ENCODE measurements at places on chromosomes 7 and 10.
A peak's percentile ranks its signal among the peaks of the same experiment; 100 is the strongest.

DNA sequence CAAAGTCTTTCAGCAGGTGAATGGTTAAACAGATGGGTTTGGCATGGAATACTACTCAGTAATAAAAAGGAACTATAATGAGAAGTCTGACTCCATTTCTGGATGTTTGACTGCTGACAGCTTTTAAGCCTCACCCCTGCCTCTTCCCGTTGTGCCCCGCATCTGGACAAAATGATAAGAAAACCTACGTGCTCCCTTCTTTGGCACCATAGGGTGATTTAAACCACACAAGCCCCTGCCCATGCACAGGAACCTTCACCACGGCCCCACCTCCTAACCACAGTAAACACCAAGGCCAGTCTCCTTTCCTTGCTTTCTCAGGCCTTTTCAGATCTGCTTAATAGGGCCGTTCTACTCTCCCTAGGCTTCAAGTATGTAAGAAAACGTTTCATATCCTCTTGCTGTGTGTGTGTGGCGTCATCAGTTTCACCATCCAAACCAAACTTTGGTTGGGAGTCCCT is 47.1 kb upstream of the UBN2 start:
- no peak for DNase-seq

DNA sequence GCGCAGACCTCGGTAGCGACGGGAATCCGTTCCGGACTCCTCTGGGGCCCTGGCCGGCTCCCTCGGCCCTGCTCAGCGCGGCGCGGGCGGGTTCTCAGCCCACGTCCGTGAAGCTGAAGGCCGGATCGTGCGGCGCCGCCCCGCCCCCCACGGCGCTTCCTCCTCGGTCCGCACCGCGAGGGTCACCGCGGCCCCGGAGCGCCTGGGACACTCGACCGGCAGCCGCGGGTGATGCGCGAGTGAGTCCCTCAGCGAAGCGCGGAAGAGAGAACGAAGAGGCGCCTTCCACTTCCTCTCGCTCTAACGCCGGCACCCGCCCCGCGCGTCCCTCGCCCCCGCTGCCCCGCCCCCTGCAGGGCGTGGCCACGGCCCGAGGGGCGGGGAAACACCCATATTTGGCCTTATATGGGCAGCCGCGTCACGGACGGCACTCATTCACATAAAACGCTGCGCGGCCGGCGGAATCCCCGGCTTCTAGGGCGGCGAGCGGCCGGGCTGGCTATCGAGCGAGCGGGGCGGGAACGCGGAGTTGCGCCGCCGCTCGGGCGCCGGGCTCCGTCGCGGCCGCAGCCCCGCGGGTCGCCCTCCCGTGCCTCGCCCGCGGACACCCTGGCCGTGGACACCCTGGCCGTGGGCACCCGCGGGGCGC is at the start of gene DUSP5:
DUSP5 (plus strand) TSS at position 470 of the 649 bp plus-strand sequence. CDS start 215 bp downstream, outside the sequence.
- peak; percentile 87 for DNase-seq

DNA sequence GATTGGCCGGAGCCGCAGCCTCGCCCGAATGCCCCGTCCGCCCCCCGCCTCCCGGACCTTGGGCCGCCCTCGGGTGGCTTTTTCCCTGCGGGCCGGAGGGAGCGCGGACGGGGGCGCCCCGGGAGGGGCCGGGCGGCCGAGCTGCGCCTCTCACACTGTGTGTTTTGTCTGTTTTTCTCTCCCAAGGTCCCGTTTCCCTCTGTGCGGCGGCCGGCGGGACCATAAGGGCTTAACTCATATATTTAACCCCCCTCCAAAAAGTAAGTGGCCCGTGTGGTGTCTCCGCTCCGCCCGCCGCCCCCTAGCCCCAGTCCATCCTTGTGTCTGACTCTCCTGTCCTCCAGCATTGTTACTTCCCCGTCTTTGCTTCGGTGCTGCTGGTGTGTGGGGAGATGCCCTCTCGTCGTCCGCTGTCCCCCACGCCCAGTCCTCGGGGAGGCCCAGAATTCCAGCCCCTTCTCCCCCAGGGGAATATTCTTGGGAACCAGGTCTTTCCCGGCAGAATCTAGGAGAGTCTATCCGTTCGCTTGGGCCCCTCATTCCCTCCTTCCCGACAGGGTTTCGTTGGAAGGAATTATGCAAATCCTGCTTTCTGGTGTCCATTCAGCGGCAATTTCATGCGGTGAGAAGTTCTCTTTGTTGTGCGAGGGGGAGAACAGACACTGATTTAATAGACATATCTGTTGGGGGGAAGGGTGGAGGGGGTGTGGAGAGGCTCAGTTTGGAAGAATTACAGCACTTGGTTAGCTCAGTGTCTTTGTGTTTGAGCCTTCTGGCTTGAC is 1.3 kb downstream of the LCOR start:
- DNase-seq, result peak; percentile 38

GRCh38 chr10:132549371-132549770 is 11.8 kb downstream of the INPP5A start:
- DNase-seq, result no peak

GRCh38 chr7:38563741-38564140 is 67.4 kb downstream of the AMPH start:
- no peak for DNase-seq

DNA sequence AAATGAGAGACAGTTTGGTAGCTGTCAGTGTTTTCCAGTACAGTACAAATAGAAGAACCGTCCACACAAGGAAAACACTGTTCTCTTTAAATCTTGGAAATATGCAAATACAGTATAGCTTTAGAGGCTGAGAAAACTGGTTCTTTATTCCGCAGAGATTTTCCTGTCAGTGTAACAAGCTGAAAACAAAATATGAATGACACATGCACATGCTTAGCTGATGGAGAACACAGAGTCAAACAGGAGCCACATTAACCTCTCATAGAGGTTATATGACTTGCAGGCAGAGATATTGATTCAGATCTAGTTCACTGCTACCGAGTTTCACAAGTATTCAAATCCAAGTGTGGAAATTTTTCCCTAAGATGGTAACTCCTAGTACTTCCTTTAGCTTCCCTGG is 135.2 kb upstream of the C1QL3 start:
- DNase-seq, result no peak

GRCh38 chr10:86436963-86437362 is 70.4 kb upstream of the GRID1 start:
- no peak for DNase-seq

- no peak for DNase-seq
These were observed 396.5 kb upstream of the MKI67 start for GRCh38 chr10:128522551-128523308.

- no peak for DNase-seq
These were observed 71.1 kb downstream of the CFAP58 start for GRCh38 chr10:104424719-104425118.

DNA sequence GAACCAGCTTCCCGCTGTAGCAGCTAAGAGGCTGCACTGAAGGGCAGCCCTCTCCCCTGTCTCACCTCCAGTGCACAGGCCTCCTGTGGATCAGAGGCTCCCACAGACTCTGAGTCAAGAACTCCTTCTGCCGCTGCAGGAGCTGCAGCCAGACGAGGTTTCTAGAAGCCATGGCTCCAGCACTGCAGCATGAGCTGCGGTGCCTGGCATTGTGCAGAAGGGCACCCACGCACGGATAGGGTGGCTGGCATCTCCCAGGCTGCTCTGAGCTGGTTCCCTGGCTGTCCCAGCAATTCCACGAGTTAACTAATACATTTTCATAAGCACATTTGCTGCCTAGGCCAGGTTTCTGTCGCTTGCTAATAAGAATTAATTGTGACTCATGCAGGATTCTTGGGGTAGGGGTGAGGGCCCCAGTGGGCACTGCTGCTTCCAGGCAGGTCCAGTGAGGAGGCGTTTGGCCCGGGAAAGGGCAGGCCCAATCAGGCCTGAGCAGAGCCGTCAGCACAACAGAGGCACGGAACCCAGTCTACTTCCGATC is 594.2 kb downstream of the DNAJB6 start:
- DNase-seq, result no peak

DNA sequence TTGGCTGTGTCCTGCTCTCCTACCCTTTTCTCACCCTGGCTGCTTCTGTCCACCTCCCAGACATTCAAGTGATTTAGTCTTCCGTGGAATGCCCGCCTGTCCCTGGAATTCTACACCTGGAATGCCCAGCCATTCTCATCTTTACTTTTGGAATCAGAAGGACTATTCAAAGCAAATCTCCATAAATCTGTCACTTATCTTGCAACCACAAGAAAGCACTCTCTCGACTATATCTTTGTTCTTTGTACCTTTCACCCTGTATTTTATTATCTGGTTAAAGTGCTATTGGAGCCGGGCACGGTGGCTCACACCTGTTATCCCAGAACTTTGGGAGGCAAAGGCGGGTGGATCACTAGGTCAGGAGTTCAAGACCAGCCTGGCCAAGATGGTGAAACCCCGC is 79.3 kb upstream of the KMT2E start:
- DNase-seq, result no peak

DNA sequence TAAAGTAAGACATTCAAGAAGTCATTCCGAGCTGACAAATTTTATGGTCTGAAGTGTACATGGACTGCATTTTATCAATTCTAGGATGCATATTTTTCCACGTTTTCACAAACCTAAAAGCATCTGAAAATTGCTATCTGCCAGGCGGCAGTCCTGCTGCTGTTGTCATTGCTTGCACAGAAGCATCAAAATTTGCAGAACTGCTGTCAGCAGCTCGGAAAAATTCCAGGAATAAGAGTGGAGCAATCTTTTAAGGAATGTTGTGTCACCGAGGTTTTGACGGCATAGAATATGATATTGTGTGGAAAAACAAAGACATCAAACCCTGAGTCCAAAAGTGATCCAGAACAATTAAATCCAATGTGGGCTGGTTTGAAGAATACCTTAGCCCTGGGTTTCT is 61.4 kb downstream of the CHCHD3 start:
- no peak for DNase-seq

- DNase-seq, result no peak
These were observed 188.4 kb upstream of the CACNA2D1 start for GRCh38 chr7:82631998-82632397.

GRCh38 chr10:43689955-43690771 is 41.5 kb upstream of the ZNF32 start:
- DNase-seq, result peak; percentile 76

GRCh38 chr7:30907527-30908267 is 4.0 kb upstream of the AQP1 start:
- no peak for DNase-seq

GRCh38 chr10:65358565-65358964 is 1567.3 kb upstream of the LRRTM3 start:
- DNase-seq, result peak; percentile 24

DNA sequence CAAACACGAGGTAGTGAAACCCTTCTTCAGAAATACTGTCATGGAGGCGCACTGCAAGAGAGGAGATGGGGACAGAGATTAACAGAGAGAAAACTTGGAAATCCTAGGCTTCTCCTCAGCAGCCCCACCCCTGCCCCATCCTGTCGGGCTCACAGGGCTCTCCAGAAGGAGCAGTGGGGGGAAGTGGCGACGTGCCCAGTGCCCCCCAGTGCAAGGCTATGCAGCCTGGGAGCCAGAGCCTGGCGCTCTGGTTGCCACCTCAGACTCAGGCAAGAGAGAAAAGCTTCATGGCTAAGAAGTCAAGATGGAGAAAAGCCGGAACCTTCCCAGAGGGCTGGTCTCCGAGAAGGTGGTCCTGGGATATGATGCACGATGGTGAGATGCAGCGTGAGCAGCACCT is 21.2 kb downstream of the CAMK2G start:
- no peak for DNase-seq

DNA sequence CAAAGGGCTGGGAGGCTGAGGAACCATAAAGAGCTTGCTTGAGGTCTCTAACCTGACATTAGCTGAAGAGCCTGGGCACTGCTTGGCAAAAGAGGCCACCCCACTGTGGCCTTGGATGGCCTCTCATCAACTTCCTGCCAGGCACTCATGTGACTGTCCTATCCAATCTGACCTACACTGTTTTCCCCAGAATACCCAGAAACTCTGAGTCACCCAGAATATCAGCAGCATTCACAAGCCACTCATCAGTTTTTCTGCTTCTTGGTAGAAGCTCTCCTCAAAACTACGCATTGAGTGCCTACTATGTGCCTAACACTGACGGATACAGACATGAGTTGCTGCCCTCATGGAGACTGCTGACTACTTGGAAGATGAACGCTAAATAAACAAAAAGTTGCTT is 4.1 kb upstream of the NT5C2 start:
- DNase-seq, result peak; percentile 31

- no peak for DNase-seq
These were observed 46.2 kb downstream of the LAMB4 start for GRCh38 chr7:108083980-108084379.

GRCh38 chr7:130476297-130477150 is 15.4 kb upstream of the MEST start:
- DNase-seq, result no peak
